Amniotic epithelial cell (primary cell): ENCODE measurements at places on chromosomes 3 and 15.

GRCh38 chr15:55766676-55767075, 23.7 kb upstream of the PRTG start:
- no peak for DNase-seq

DNA sequence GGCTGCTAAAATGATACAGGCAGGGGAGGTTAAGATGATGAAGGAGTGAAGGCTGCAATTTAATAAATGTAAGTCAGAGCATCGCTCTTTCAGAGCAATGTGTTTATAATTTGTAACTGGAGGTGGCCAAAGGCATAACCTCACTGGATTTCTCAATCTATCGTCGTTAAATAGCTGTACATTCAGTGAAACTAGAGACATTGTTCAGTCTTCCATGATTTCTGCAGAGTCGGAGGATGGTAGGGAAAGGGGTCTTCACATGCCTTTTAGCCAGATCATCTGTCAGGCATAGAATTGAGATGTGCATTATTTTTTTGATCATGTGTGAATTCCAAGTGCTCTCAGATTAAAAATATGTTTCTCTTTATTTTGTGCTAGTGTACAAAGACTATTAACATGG, 315.4 kb downstream of the OXSM start:
- DNase-seq, result no peak

GRCh38 chr15:75775296-75776064, 62.8 kb upstream of the CSPG4 start:
- DNase-seq, result no peak

- peak; percentile 73 for DNase-seq
These were observed 10.1 kb downstream of the AGTR1 start for GRCh38 chr3:148707601-148708380.

DNA sequence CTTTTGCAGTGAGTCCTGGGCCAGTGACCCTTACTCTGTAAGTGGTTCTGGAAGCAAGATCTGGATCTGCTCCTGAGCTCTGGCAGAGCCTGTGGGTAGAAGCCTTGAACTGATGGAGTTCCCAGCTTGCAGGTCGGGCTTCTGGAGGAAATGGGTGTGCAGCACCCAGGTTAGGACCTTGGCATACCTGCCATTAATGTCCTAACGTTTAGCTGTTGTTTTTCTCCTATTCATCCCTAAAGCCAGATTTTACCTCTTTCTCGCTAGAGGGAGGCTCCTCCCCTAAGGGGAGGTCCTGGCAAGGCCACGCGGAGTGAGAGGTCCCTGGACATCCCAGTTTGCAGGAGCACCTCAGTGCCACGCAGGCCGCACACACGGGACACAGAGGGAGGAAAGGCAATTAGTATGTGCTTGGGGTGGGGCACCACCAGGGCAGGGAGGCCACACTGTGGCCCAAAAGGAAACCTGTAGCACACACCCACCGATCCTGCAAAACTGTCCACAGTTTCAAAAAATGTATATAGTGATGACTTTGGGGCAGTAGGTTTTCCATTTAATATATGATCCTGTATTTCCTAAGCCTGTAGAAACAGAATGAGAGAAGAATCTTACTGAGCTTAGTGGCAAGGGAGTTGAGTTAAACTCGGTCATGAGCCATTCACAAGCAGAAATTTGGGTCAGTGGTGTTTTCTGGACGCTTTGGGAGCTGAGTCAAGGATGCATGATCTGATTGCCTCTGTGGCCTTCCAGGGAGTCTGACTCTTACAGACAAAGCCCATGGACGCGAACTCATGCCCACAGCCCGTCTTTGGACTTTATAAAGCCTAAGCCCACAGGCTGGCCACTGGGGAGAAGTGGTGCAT, 148.7 kb downstream of the LRRK1 start:
- DNase-seq, result peak; percentile 42

DNA sequence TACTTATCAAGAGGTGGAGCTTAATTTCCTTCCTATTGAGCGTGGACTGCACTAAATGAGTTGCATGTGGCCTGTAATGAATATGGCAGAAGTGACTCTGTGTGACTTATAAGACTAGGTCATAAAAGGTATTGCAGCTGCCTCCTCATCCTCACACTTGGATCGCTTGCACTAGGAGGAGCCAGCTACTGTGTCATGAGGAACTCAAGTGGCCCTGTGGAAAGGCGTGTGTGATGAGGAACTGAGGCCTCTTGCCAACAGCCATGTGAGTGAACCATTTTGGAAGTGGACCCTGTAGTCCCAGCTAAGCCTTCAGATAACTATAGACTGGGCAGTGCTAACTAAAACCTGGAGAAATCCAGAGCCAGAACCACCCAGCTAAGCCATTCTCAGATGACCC, 7.1 kb upstream of the SLC30A4 start:
- no peak for DNase-seq

- peak; percentile 61 for DNase-seq
These were observed 8.4 kb downstream of the NBEAL2 start for GRCh38 chr3:46987743-46988401.
